Psoas muscle (tissue), 8 donors: ENCODE measurements at places on chromosomes 2 and 18.

DNA sequence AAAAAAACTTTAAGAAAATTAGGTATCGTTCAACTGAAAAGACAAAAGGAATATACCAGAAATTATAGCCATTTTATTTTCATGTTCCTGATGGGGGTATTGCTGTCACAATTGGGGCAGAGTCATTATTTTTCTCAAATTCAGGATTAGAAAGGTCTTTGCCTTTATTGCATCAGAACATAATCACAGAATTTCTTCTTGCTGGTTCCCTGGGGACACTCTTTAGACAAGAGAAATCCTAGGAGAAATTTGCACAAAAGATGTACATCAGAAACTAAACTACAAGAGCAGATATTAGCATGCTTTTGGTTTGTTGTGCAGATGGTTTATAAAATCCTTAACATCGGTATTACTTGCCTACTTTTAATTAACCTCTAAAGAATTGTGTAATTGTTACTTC is 103.2 kb downstream of the NCOA1 start:
- DNase-seq, result no peak

DNA sequence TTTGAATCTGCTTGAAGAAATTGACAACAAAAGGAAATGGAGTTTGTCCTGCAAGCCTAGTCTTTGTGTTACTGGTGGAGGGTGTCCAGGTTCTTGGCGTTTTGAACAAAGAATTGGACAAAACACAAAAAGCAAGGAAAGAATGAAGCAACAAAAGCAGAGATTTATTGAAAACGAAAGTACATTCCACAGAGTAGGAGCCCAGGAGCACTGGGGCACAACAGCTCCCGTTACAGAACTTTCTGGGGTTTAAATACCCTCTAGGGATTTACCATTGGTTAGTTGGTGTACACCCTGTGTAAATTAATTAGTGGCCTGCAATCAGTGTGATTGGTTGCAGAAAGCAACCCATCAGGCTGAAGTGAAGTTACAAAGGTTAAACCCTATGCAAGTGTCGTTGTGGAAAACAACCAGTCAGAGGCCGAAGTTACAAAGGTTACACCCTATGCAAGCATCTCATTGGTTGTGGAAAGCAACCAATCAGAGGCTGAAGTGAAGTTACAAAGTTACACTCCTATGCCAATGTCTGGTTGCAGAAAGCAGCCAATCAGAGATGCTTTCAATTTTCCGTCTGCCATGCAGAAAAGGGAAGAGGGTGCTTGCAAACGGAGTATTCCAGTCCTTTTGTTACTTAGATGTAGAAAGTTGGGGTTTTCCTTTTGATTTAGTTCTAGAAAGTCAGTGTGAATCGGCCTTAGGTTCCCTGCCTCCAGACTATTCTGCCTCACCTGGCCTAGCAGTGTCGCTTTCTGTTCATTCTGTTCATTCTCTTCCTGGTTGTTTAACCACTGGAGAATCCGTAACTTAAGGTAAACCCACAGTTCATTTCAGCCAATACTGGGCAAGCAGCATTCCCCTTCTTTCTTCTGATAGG is 47.6 kb upstream of the PTH2R start:
- no peak for DNase-seq

DNA sequence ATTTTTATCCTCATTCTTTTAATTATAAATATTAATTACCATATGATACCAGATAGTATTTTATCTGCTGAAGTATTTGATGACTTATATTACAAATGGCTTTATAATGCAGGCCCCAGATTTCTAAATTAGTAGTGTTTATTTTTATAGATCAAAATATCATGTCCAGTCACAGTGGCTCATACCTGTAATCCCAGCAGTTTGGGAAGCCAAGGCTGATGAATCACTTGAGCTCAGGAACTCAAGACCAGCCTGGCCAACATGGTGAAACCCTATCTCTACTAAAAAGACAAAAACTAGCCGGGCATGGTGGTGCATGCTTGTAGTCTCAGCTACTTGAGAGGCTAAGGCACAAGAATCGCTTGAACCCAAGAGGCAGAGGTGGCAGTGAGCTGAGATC is 100.1 kb upstream of the ARHGAP15 start:
- no peak for DNase-seq

DNA sequence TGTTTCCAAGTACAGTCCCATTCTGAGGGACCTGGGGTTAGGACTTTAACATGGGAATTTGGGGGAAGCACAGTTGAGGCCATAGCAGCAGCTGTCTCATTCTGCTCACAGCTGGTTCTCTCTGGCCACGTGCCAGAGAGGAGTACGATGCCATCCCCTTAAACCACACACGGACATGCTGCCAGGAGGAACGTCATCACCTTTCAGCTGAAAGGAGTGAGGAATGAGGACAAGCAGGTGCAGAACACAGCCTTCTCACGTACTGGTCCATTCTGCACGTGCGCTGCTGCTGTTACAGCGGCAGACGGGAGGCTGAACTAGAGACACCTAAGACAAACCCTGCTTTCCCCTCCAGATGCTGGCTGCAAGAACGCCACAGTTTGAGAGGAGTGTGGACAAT is 33.5 kb downstream of the ODC1 start:
- DNase-seq, result no peak

- peak; percentile 35 for DNase-seq
Measured at GRCh38 chr2:3290655-3291054, 87.0 kb downstream of the EIPR1 start.

- no peak for DNase-seq
Measured at GRCh38 chr2:132951008-132951714, 281.2 kb upstream of the LYPD1 start.

GRCh38 chr18:56202678-56203077 is 435.7 kb downstream of the TXNL1 start:
- no peak for DNase-seq

DNA sequence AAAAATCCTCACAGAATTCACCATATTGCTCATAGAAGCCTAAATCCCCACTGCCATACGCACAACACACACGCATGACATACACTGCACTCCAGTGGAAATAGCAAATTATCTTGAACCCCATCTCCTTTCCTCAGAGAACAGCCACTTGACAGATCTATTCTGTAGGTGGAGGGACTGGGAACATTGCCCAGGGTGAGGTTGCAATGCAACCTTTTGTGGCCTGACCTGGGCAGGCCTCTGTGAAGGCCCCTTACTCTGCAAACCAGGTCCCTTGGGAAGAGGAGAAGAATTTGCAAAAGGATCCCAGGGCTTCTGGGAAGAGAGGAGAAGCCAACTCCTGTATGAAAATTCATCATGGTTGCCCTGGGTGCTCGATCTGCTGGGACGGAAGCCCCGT is 51.9 kb downstream of the SDC1 start:
- no peak for DNase-seq

DNA sequence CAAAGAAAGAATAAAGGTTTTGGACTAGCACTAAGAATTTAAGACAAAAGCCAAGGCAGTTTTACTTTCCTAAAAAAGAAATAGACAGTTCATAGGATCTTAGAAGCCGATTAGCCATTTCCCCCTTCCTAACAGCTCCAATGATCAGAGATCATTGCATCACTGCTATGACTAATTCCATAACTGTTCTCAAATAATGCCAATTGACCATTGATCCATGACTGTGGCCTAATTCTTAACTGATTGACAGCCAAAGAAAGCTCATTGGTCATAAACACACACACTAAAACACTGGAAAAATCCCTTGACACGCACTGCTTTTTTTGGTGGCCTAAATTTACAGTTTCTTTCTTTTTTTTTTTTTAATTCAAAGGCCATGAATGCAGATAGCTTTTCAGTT is 345.0 kb upstream of the ACVR2A start:
- no peak for DNase-seq

- DNase-seq, result no peak
Measured at GRCh38 chr2:32474381-32474780, 117.6 kb downstream of the BIRC6 start.

DNA sequence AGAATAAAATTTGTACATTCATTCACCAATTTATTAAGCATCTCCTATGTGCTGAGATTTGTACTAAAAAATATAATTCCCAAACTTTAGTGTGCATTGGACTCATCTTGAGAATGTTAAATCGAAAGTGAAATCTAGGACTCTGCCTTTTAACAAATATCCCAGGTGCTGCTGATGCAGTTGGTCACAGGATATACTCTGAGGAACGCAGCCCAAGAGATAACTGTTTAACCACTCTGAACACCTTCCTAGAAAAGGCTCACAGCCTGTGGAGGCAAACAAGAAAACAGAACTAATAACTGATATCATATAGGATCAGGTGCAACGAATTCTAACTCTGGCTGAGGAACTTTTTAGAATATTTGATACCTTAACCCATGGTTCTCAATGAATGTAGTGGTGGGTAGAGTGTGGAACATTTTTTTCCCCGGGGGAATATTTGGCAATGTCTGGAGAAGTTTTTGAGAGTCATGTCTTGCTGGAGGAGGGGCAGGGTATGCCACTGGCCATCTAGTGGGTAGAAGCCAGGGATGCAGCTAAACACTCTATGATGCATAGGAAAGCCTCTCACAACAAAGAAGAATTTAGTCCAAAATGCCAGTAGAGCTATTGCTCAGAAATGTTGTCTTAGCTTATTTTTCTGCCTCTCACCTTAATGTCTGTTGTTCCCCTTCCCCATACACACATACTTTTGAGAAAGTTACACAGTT is 96.5 kb downstream of the EHBP1 start:
- no peak for DNase-seq

DNA sequence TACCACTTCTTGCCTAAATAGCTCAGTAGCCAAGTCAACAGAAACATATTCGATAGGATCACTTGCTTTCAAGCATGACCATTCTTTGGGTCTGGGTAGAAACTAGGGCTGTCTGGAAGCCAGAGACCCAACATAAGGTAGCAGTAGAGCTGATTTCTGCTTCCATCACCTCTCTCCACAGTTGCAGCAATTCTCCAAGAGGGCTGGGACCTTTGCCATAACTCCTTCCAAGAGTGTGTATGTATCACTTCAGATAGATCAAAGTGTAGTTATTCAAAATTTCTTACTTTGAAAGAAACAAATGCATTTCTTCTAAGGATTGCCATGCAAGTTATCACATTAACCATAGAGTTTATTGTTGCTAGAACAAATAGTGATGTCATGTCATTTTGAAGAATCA is 172.0 kb upstream of the GALNT5 start:
- no peak for DNase-seq

GRCh38 chr2:54599914-54600313 is 123.5 kb upstream of the EML6 start:
- DNase-seq, result peak; percentile 54

DNA sequence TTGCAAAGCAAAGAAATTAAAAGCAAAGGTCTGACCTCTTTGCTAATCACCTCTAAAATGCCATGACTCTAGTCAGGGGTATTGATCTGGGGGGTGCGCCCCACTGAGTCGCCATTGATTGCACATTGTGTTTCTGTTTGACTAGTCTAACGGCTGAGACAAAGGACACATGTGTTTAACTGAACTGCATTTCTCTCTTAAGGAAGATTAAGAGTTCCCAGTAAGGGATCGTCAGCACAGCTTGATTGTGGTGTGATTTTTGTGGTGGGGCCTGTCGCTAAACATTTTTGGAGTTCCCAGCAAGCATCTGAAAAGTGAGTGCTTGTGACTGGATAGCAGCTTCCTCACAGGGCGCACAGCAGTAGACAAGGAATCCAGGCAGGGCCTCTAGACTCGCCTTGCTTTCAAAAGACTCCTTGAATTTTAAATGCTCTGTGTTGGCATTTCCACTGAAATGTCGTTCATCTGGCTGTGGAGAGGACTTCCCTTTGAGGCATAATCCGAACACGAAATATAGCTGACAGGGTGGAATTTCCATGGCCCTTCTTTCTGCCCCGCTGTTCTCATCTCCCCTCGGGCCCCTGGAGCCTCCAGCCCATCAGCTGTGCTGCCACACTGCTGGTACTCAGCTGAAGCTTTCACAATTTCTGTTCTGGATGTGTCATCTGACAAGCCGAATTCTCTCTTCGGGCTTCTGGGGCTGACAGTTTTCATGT is 126.3 kb downstream of the FAM168B start:
- DNase-seq, result no peak

DNA sequence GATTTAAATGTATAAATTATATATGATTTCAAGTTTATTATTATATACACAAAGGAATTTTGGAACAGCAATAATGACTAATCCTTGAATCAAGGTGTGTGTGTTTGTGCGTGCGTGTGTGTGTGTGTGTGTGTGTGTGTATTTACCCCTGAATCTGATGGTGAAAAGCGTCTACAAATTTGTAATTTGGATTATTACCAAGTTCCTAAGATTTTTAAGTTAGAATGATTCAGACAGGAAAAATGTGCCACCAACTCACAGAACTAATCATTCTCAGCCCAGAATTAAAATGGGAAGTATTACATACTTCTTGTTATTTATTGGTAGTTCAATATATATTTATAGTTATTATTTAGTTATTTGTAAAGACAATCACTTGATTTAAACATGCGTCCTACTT is 12.3 kb downstream of the CALCRL start:
- DNase-seq, result no peak

GRCh38 chr2:43318791-43319190 is 92.4 kb upstream of the ZFP36L2 start:
- no peak for DNase-seq

GRCh38 chr2:235512699-235513053 is 18.8 kb downstream of the AGAP1 start:
- DNase-seq, result no peak

- DNase-seq, result no peak
Measured at GRCh38 chr2:182522405-182522896, 95.6 kb upstream of the PDE1A start.

DNA sequence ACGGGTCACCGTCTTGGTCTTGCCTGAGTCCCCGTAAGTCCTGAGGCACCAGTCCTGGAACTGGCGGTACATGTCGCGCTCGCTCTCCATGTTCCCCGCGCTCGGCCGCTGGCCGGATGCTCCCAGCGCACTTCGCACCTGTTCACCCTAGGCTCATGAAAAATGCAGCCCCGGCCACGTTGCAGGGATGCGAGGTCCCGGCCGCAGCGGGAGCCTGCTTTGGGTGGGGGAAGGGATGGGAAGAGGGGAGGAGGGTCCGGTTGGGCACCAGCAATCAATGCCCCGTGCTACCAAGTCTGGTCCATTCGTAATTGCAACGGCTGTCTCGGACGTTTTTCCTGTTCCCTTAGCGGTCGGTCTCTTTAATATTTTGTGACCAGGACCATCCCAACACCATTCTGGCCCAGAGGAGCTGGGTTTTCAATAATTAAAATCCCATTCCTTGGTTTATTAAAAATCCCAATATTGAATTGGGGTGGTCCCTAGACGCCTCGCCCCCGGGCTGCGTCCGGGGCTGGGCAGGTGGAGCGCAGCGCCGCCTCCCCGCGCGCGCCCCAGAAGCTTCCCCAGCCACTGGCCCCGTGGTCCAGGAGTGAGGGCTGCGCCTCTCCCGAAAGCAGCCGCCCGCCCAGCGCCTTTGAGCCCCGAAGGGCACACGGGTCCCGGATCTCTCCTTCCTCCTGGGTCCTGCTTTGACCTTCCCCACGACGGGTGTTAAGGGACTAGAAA is 1.4 kb downstream of the NOL4 start:
- no peak for DNase-seq
